Fibroblast of lung (primary cell): ENCODE measurements at places on chromosomes 3 and 15. TPM values are rescaled to one million over a fixed set of nuclear protein-coding genes. Genes with fewer than 3 reads are reported as not detected.

ULK3 gene
- total RNA-seq = 8.8 and 11.8 TPM in 2 replicates

OR5K2 gene
- not detected in 2 replicates for total RNA-seq

STAB1 gene
- total RNA-seq = under 0.01 TPM in 2 replicates

GAP43 gene
- under 0.01 and 0.17 TPM in 2 replicates for total RNA-seq

GJD2 gene
- total RNA-seq = not detected in 2 replicates

GOLGA8Q gene
- total RNA-seq = 0.33 and 1.3 TPM in 2 replicates

ONECUT1 gene
- under 0.01 TPM in 1 of 2 replicates, not detected in the other for total RNA-seq

DNA sequence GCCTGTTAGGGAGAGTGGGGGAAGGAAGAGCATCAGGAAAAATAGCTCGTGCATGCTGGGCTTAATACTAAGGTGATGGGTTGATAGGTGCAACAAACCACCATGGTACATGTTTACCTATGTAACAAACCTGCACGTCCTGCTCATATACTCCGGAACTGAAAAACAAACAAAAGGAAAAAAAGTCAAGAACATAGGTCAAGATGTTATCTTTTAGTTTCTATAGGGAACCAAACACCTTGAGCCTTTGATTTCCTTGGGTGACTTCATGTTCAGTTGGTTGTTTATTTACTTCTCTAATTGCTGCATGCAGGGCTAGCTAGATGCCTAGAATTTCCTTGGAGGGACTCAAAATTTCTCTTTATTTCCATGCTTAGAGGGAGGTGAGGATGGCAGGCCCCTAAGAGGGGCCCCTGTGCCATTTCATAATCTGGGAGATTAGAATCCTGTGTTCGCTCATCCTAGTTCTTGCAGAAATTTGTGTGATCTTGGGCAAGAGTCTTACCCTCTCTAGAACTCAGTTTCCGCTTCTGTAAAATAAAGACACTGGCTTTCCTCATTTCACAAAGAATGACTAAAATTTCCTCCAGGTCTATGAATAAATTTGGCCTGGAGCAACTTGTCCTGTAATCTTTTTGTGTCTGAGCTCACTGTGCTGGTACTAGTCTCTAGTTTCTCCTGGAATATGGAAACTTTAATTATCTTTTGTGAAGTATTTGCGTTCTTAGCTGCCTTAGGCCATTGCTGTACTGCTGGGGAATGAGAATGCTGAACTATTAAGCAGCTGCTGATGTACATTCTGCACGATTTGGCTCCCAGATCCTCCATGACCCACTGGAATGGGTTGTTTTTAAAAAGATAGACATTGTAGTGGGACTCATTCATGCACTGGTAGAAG is 457.5 kb downstream of the EDEM1 start:
- H3K27ac ChIP-seq = no peak overlapping the region
- no peaks in the 10 kb centered on the region for H3K36me3 ChIP-seq
- H3K4me3 ChIP-seq = no peak overlapping the region
- DNase-seq = no peak
- H3K27me3 ChIP-seq = no peaks in the 10 kb centered on the region
- no peaks in the 10 kb centered on the region for H3K4me1 ChIP-seq

DNA sequence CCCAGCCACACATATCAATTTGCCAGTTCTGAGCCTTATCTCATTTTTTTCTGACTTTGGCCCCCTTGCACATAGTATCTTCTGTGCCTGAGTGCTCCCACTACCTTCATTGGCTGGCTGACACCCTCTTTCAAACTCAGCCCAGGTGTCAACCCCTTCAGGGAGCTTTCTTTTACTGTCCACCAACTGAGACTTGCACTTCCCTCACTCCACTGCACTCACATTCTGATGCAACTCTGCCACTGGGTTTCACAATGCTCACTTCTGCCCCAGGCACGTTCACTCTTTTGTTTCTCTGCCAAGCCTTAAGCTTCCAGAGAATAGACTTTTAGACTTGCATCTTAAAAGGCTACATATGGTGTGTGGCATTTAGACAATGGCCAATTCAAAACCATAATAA is 101.5 kb upstream of the CBLB start:
- H3K4me1 ChIP-seq = no peaks in the 10 kb centered on the region
- no peaks in the 10 kb centered on the region for H3K36me3 ChIP-seq
- no peak overlapping the region for H3K4me3 ChIP-seq
- DNase-seq = peak; percentile 95

- H3K27me3 ChIP-seq = no peaks in the 10 kb centered on the region
- peak; percentile 45 for DNase-seq
- H3K27ac ChIP-seq = no peak within 1 kb of the TSS
- peak within 1 kb of the TSS; percentile 22 for H3K4me3 ChIP-seq
- peaks cover 10% of the 10 kb centered on the region for H3K4me1 ChIP-seq
- H3K36me3 ChIP-seq = no peaks in the 10 kb centered on the region
Measured at GRCh38 chr3:9951962-9952805, at the start of gene PRRT3. Gene PRRT3 (minus strand): TSS chr3:9952408. CDS start chr3:9950115, 2,293 bp downstream.

GRCh38 chr15:98002866-98003265 is 42.4 kb downstream of the ARRDC4 start:
- no peak overlapping the region for H3K27ac ChIP-seq
- DNase-seq = no peak
- H3K4me3 ChIP-seq = no peak overlapping the region
- H3K4me1 ChIP-seq = no peaks in the 10 kb centered on the region
- H3K27me3 ChIP-seq = no peaks in the 10 kb centered on the region

- peaks cover 2% of the 10 kb centered on the region for H3K4me1 ChIP-seq
- no peak for DNase-seq
- H3K4me3 ChIP-seq = no peak overlapping the region
- no peak overlapping the region for H3K27ac ChIP-seq
Measured at GRCh38 chr15:68259883-68260282, 17.7 kb upstream of the FEM1B start.

DNA sequence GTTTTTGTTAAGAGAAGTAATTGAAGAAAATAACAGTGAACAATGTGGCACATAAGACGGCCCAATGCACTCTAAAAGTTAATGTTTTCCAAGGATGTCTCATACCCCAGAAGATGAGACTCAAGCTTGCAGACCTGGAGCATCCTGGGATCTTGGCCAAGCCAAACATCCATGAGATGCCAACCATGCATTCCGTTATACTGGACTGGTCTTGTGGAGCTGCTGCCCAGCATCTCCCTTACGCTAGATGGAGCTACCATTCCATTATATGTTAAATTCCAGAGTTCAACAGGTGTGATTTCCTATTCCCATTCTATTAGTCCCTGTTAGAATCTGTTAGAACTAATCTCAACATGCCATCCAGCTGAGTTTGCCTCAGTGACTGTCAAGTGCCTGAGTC is 181.8 kb downstream of the PDCD6IP start:
- H3K27me3 ChIP-seq = no peaks in the 10 kb centered on the region
- H3K4me3 ChIP-seq = no peak overlapping the region
- H3K27ac ChIP-seq = no peak overlapping the region
- peak; percentile 22 for DNase-seq
- H3K36me3 ChIP-seq = no peaks in the 10 kb centered on the region

DNA sequence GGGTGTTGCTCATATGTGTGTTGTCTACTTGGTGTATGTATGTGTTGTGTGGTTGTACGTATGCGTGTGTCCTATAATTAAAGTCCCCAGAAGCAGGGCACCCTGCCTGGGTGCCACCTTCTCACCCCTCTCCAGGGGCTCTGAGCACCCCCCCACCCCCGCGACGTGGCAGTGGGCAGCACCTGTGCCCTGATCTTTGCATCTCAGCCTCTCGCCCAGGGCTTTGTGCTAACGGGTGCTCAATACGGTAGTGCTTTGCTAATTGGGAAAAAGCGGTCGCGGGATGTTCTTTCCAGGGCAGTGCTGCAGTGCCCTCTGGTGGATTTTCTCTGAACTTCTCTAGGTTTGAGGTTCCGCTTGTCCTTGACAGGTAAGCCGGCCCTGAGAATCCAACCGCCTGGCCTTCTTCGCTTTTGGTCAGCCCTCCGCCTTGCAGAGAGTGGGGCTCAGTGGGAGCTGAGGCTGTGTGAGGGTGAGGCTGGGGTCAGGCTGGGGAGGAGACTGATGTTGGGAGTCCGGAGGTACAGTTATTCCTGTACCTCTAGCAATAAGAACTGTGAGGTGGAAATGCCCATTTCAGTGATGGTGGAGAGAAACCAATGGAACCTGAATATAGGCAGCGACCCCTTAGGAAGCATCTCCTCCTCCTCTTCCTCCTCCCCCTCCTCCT is 17.6 kb upstream of the EPHB3 start:
- H3K36me3 ChIP-seq = no peaks in the 10 kb centered on the region
- no peak overlapping the region for H3K27ac ChIP-seq
- peak; percentile 52 for DNase-seq
- H3K4me1 ChIP-seq = no peaks in the 10 kb centered on the region

DNA sequence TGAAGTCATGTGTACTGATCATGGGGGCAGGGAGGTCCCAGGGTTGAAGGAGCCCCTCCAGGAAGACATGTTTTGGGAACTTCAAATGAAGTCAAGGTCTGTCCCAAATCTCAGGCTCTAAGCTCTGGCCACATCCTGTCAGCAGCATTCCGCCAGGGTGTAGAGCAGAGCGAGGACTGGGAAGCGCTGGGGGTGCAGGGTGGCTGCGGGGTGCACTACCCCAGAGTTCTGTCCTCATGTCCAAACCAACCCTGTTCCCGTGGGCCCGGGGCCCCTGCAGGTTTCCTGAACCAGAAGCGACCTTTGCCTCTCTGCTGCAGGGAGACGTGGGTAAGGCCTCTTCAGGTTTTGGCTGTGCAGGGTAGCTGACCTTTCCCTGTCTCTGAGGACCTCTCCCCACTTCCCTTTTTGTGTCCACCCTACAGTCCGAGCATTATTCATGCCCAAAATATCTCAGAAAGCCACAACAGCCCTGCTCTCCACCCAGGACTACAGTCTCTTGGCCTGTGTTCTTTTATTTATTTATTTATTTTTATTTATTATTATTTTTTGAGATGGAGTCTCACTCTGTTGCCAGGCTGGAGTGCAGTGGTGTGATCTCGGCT is 26.6 kb upstream of the FLNB start:
- no peak overlapping the region for H3K27ac ChIP-seq
- no peaks in the 10 kb centered on the region for H3K36me3 ChIP-seq
- no peak overlapping the region for H3K4me3 ChIP-seq

- H3K27me3 ChIP-seq = no peaks in the 10 kb centered on the region
- DNase-seq = peak; percentile 47
- H3K4me3 ChIP-seq = no peak overlapping the region
- H3K27ac ChIP-seq = no peak overlapping the region
- H3K4me1 ChIP-seq = no peaks in the 10 kb centered on the region
- no peaks in the 10 kb centered on the region for H3K36me3 ChIP-seq
Measured at GRCh38 chr15:91552555-91552954, 301.0 kb upstream of the SLCO3A1 start.

GRCh38 chr3:39099242-39099641 is 8.2 kb downstream of the GORASP1 start:
- peaks cover 15% of the 10 kb centered on the region for H3K36me3 ChIP-seq
- H3K4me3 ChIP-seq = no peak overlapping the region
- H3K4me1 ChIP-seq = no peaks in the 10 kb centered on the region
- DNase-seq = no peak
- H3K27me3 ChIP-seq = no peaks in the 10 kb centered on the region
- H3K27ac ChIP-seq = no peak overlapping the region

DNA sequence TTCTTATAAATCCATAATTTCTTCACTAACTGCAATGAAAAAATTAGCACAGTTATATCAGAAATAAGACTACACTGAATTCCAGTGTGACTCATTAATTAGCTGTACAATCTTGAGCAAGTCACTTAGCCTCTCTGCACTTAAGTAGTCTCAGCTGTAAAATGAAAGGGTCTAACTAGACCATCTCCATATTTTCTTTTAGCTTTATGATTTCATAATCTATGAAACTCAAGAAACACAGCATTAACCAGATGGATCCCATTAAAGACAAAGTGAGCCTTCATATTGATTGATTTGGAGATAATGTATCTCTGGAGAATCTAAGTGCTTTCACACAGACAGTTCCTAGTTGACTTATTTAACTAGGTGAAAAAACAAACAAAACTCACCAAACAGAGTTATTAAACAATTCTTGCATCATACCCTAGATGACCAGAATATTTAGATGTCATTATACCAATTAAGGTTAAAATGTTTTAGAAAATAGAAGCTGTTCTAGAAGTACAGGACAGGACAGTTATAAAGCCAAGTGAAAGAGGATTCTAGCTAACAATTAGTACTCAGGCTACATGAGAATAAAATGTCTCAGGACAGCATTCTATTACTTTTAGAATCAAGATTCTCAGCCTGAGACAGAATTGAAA is 11.2 kb downstream of the CSNK1G1 start:
- H3K36me3 ChIP-seq = no peaks in the 10 kb centered on the region
- H3K27ac ChIP-seq = no peak overlapping the region
- H3K27me3 ChIP-seq = no peaks in the 10 kb centered on the region
- no peak overlapping the region for H3K4me3 ChIP-seq

DNA sequence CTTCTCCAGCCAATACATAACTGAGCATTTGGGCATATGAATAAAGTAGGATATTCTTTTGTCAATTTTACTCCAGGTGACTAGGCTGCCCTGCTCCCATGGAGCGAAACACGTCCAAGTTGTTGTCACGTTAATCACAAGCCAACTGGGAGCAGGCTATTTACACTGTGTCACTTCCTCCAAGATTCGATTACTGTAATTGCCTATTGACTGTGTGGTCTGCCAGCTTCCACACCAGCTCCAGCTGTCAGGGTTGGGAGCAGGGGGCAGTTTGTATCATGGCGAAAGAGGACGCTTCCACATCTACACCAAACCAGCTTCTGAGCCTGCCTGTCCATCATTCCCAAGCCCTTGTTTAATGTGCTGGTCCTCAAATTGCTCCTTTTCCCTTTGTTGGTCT is 89.2 kb upstream of the RORA start:
- no peak for DNase-seq
- no peak overlapping the region for H3K27ac ChIP-seq
- H3K27me3 ChIP-seq = peaks cover 3% of the 10 kb centered on the region
- no peaks in the 10 kb centered on the region for H3K4me1 ChIP-seq
- H3K36me3 ChIP-seq = no peaks in the 10 kb centered on the region

DNA sequence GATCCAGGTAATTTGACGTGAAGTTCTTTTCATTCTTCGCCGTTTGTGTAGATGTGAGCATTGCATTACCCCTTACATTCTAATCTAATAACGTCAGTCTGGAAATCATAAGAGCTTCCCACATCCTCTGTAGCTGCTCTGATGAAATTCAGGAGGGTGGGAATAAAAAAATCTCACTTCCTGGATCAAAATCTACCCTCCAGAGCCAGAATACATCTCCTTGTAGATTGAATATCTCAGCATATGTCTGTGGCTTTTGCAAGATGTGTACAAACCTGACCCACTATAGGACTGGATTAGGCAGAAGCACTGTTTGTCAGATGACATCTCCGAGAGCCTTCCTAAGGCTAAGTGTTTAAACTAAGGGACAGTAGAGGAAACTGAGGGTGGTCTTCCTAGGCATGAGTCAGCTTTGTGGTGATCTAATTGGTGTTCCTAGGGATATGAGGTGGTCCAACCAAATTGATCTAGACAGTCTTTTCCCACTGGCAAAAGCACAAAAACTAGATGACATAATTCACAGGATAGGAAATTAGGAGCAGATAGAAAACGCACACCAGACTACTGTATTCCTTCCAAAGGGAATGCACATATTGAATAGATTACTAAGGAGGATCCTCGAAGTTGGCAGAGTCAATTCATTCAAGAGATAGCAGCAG is 216.3 kb upstream of the LRTM1 start:
- H3K4me3 ChIP-seq = no peak overlapping the region
- no peaks in the 10 kb centered on the region for H3K4me1 ChIP-seq
- H3K27me3 ChIP-seq = no peaks in the 10 kb centered on the region
- H3K36me3 ChIP-seq = no peaks in the 10 kb centered on the region
- no peak overlapping the region for H3K27ac ChIP-seq
